ENCODE measurements at places on chromosomes 7 and 10. TPM values are rescaled to one million over a fixed set of nuclear protein-coding genes. Genes with fewer than 3 reads are reported as not detected.

Gene SNX10
- total RNA-seq = 2.1 TPM

Gene C7orf33
- total RNA-seq = not detected

Gene LIPK
- total RNA-seq = 23.4 TPM

Gene GARIN1A
- 1.4 TPM for total RNA-seq

Gene CRYGN
- not detected for total RNA-seq

Gene PTPN20
- 7.5 TPM for total RNA-seq

Gene LSM5
- 13.6 TPM for total RNA-seq

Gene LOXL4
- 1.6 TPM for total RNA-seq

Gene CTBP2
- 27.6 TPM for total RNA-seq

Gene ARHGEF35
- total RNA-seq = 15.5 TPM

Gene PNLIPRP3
- total RNA-seq = 27.4 TPM

Gene GOLGA7B
- 19.4 TPM for total RNA-seq

Gene CELF2
- 28.6 TPM for total RNA-seq

Gene ATP5F1C
- total RNA-seq = 226 TPM

Gene GIMAP6
- total RNA-seq = 16.3 TPM

Gene HOXA5
- 4.7 TPM for total RNA-seq

Gene WNT8B
- total RNA-seq = not detected

Gene PIK3CG
- 2.1 TPM for total RNA-seq

Gene OR6B1
- not detected for total RNA-seq

Gene TMEM229A
- not detected for total RNA-seq

Gene NACAD
- 0.99 TPM for total RNA-seq

Gene SFRP5
- 1.0 TPM for total RNA-seq

Gene CHST3
- total RNA-seq = 17.9 TPM

Gene ZNF853
- total RNA-seq = 3.9 TPM

Gene TMEM270
- not detected for total RNA-seq

Gene TLX1
- not detected for total RNA-seq
